Right lobe of liver (tissue), 6 donors: ENCODE measurements at places on chromosomes 6 and 20.

DNA sequence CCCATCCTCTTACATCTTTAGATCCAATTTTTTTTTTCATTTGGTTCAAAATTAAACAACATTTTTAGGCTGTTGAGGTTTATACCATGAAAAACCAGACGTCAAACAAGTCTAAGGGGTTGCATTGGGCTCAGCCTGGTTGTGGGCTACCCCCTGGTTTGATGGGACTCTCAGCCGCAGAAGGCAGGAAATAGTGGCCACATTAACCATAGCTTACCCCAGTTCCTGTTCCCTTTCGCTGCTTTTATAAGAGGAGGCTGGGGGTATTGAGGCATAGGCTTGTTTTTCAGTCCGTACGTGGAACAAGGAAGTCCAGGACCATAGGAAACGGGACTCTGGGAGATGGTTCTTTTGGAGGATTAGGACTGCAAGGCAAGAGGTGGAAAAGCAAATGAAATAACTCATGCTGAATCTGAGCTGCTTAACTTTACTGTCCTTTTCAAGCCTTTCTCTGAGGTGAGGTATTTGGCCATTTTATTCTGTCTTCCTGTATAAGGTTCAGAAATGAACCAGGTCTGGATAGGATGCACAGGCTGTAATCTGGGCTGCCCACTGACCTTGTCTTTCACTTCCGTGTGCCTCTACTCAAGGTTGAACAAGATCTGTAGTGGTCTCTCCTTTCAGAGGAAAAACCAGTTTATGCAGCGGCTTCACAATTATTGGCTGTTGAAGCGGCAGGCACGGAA, 7.7 kb downstream of the BRPF3 start:
- DNase-seq, result no peak

GRCh38 chr20:53569606-53570307, 23.9 kb downstream of the ZNF217 start:
- DNase-seq, result no peak

- DNase-seq, result no peak
Measured at GRCh38 chr20:53599378-53599777, 5.7 kb upstream of the ZNF217 start.

DNA sequence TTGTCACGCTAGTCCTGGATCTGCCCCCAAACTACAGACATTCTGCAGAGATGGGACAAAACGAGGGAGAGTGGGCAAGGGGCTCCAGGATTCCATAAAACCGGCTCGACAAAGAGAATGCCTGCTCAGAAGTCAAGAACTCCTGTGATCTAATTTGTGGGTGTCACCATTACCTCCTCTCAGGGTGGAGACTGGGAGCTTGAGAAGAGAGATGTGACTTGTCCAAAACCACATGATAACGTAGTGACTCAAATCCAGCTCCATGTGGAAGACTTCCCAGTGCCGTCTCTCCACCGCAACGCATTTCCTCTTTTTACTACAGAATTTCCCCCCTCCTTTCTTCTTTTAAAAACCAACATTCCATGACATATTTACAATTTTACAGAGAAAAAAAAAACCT, 44.3 kb downstream of the TRERF1 start:
- no peak for DNase-seq

DNA sequence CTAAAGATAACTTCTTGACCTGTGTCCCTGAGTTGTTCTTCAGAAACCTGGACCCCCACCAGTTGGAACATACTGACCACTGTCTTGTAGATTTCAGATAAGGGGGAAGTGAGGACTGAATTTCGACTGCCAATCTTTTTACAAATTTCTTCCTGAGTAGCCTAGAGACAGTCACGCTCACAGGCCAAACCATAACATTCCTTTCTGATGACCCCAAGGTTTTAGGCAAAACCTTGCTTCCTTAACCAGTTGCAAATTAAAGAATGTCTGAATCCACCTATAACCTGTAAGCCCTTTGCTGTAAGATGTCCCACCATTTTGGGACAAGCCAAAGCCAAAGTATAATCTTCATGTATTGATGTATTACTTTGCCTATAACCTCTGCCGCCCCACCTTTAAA, 306.9 kb downstream of the LRFN2 start:
- no peak for DNase-seq

- DNase-seq, result no peak
Measured at GRCh38 chr6:84696166-84696565, 68.2 kb downstream of the TBX18 start.

DNA sequence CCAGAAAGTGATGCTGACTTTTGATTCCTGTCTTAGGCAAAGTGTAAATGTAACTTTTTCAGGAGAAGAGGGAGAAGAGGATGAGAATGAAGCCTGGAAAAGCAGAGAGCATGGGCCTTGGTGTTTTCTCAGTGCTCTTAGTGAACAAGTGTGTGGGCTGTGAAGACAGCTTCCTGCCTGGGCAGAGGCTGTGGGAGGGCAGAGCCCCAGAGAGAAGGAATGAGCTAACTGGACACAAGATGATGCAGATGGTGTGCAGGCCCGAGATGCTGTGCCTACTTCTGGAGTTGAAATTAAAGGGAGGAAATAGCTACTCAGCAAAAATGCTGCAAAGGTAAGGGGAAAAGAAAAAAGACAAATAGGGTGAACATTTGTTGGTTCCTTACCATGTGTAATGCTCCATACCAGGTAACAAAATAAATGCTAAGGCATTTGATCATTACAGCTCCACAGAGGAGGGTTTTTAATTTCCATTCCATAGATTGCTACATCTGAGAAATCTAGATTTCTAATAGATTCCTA, 87.0 kb upstream of the CEP162 start:
- DNase-seq, result no peak

GRCh38 chr6:37200085-37200484, 30.1 kb downstream of the PIM1 start:
- no peak for DNase-seq

DNA sequence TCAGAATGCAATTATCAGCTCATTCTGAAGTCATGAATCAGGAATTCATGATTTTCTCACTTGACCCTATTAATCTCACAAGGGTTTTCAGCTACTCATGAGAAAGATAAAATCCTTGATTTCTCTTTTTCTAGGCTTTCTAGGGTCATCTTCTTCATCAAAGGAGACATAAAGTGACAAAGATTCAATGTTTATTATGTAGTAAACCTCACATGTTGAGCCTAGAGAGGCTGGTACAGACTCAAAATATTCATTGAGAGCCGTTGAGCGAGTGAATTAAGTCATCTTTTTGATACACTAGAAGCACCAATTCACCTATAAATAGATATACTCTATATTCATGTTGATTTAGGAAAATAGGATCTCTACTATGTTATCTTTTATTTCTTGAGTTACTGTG, 104.8 kb upstream of the TRAF3IP2 start:
- no peak for DNase-seq

DNA sequence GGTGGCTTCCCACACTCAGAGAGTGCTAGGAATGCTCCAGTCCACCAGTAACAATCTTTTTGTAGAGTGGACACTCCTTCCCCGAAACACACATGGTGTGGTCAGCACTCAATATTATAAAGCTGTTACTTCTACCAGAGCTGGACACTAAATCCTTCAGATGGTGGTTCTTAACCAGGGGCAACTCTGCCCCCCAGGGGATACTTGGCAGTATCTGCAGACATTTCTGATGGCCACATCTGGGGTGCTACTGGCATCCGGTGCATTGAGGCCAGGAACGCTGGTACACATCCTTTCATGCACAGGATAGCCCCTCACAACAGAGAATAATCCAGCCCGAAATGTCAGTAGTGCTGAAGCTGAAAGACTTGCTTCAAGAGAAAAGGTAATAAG, 124.4 kb downstream of the NFATC2 start:
- no peak for DNase-seq

DNA sequence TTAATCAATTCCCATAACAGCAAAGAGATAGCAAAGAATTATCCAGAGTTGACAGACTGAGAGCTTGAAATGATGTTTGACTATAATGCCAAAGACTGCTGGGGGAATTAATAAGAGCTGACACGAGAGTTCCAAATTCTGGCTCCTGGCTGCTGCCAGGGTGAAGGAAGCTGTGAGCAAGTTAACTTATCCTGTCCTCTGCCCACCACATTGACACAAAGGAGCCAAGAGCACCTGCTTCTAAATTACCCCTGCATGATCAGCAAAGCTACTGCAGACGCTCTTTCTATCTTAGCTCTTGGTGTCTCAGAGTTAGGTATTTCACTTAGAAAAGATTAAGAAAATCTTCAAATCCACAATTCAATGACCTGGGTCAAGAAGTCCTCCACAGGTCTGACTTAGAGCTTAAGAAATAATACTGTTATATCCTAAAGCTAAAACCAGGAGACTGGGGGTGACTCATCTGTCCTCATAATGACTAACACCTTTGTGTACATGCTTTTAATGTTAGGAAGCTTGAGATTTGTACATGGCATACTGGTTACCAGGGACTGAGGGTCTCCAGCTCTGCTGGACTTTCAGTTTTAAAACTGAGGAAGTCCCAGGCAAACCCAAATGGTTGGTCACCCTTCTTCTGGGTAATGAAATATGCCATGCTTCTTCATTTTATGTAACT, 13.2 kb upstream of the FRK start:
- DNase-seq, result no peak

- DNase-seq, result no peak
Measured at GRCh38 chr6:143746202-143747119, 68.7 kb downstream of the PHACTR2 start.

DNA sequence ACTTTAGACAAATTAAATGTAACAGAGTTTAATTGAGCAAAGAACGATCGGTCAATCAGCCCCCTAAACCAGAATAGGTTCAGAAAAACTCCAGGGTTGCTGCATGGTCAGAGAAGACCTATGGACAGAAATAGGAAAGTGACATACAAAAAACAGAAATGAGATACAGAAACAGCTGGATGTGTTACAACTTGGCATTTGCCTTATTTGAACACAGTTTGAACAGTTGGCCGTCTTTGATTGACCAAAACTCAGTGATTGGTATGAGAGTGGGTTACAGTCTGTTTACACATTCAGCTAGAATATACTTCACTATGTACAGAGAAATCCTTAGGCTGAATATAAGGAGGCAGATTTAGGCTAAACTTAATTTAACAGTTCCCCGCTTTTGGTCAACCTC, 19.9 kb downstream of the SRSF6 start:
- DNase-seq, result no peak

GRCh38 chr20:53040693-53041589, 68.8 kb downstream of the TSHZ2 start:
- DNase-seq, result no peak

DNA sequence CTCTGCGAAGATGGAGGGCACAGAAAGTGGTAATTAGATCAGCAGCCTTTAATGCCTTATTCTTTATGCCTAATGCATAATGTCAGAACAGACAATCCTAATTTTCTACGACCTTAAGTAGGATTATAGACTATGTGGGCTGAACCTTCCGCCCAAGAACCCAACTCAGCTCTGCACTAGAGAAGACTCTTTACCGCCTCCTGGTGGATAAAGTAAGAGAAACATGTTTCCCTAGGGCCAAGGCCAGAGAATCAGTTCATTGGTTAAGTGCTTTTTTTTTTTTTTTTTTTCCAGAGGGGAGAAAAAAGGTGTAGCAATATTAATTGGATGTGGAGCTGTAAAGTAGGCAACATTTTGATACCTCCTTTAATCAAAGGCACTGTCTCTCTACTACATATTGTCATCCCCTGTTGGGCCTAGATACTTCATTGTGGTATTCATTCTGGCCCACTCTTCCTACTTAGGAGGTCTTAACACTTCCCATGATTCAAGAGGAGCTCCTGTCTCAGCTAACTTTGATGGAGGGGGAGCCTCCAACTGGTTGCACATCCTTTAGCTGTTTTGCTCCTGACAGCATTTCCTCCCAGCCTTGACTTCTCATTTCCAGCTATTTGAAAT, 124.9 kb upstream of the NRN1 start:
- no peak for DNase-seq

DNA sequence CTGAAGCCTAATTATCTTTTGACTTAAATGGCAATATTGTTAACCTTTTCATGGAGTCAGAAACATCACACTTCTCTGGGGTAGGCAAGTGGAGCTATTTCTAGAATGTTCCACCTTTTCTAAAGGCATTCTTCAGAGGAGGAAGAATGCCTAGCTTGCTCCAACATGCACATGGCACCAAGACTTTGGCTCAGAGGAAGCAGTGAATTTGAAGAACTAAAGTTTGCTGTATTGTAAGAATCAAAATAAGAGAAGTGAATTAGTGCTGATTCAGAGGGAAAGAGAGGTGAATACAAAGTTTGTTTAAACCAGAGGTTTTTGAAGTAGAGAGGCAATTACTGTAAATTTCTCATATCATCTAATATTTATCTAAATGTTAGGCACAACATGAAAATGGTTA, 92.2 kb downstream of the SOBP start:
- DNase-seq, result no peak

GRCh38 chr20:33261465-33261864, 21.5 kb upstream of the BPIFB1 start:
- no peak for DNase-seq

DNA sequence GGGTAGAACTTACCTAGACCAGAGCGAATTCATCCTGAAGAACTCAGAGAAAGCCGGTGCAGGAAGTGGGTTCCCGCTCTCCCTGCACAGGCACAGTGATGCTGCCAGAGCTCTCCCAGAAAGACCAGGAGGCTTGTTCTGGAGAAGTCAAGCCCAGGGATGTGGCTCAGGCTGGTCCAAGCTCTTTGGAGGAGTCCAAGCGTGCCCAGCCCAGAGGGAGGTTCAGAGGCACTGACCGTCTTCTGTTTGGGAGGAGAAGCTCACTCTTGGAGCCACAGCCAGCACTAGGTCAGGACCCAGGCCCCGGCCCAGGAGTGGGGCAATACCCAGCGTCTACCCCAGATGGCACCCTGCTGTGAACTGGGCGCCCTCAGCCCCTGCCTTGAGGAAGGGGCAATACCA, 1.5 kb upstream of the PMEPA1 start:
- DNase-seq, result no peak

DNA sequence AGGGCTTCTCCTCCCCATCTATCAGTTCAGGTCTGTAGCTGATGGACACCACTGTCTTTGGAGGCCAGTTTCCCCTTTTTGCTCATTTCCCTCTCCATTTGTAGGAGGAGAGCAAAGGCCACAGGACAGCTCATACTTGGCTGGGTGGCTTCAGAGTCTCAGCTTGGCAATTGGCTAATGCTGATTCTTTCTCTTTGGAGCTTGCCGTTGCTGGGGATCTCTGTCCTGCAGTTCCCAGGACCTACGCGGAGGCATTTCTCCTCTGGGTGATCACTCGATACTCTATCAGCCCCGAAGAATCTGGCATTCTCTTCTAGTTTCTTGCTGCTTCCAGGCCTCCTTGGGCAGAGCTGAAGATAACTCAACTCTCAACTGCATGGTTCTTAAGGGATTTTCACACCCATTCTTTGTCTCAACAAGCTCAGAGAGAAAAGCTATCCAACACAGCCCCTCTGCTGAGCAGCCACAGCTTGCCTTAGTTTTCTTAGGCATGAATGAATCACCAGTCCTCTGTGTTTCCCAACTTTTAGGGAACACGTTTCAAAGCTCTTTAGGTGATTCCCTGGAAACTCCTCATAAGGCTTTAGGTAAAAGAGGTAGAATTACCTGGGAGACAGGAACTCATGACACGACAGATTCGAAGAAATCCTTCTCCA, 19.2 kb upstream of the SSR1 start:
- DNase-seq, result no peak

GRCh38 chr20:32828029-32828680, 8.4 kb downstream of the MAPRE1 start:
- DNase-seq, result no peak
